G401 (cell line): ENCODE measurements at places on chromosomes 5 and 9.
A peak's percentile ranks its signal among the peaks of the same experiment; 100 is the strongest.

GRCh38 chr5:172608773-172609172 lies 32.3 kb upstream of the NEURL1B start:
- DNase-seq, result no peak

GRCh38 chr5:1141834-1142233 lies 30.0 kb upstream of the SLC12A7 start:
- DNase-seq, result no peak

- DNase-seq, result no peak
Measured at GRCh38 chr9:136336156-136336870, 9.0 kb downstream of the GPSM1 start.

DNA sequence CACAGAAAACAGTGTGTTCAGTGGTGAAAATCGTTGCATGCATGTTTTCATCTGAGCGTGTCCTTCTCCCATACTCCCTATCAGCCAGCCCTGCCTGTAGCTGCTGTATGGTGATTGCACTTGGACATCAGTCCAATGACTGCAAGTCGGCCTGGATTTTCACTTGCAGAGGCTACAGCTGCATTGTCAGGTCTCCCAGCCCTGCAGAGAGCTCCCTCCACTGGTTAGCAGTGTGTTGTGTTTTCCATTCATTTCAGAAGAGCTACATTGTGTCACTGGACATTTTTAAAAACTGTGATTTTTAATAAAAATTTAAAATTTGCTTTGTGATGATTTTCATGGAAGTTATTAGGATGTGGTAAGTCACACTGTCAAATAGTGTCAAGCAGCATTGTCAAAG lies 96.6 kb downstream of the SYK start:
- DNase-seq, result peak; percentile 19

DNA sequence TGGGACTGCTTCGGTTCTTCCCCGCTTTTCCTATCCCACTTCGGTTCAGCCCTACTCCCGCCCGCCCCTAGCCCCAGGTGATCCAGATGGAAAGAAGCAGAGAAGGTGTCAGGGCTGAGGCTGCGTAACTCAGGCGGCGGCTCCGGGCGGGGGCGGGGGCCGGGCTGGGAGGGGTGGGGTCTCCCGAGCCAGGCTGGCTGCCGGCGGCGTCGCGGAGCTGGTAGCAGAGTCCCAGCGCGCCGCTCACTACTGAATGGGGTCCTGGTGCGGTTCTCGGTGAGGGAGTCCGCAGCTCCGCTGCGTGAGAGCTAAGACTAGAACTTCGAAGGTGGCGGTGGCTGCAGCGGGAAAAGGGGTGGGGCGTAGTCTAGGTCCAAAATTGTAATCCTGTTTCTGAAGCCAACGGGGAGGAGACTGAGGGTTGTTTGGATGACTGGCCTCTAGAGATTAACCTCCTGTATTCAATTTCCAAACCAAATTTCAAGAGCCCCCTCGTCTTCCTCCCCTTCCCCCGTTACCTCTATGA lies 1.4 kb downstream of the PRR16 start:
- DNase-seq, result peak; percentile 87

GRCh38 chr5:75342836-75343235 lies 5.8 kb downstream of the HMGCR start:
- DNase-seq, result no peak

GRCh38 chr9:10701906-10702305 lies 89.1 kb upstream of the PTPRD start:
- no peak for DNase-seq

GRCh38 chr5:76807296-76807695 lies 11.5 kb upstream of the F2RL1 start:
- DNase-seq, result no peak

DNA sequence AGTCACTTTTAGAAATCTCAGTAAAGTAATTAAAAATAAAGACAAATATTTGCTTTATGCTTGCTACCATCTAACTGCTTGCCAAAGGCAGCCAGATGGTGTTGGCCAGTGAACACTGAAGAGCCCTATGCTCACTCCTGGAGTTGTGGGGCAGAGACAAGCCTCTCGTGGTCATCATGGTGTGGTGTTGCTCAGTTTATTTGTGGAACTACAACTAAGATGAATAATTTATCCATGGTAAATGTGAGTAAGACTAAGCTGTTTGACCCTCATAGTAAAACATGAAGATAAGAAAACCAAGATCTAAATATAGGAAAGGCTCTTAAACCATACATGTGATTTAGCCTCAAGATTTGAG lies 100.7 kb downstream of the PDE8B start:
- DNase-seq, result no peak

GRCh38 chr9:71875345-71875744 lies 35.6 kb downstream of the ABHD17B start:
- no peak for DNase-seq

GRCh38 chr5:141760193-141760592 lies 78.2 kb upstream of the ARAP3 start:
- DNase-seq, result no peak

- DNase-seq, result no peak
Measured at GRCh38 chr9:123562844-123563346, 206.9 kb downstream of the CRB2 start.

DNA sequence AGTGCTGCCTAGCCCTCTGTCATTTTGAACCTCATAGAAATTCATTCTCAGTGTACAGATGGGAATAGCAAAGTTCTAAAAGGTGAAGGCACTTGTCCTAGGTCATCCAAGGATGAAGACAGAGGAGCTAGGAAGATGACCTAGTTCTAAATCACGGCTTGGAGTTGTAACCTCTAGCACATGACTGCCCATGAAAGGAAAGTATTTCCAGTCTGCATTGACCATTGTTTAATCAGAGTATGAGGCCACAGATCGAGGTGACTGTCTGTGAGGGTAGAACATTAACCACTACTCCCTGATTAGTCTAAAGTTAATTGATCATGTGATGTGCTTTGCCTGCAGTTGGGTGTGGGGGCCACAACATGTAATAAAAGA lies 674 bp upstream of the TNFSF15 start:
- no peak for DNase-seq

- peak; percentile 59 for DNase-seq
Measured at GRCh38 chr9:4490705-4491625, 697 bp downstream of the SLC1A1 start.

DNA sequence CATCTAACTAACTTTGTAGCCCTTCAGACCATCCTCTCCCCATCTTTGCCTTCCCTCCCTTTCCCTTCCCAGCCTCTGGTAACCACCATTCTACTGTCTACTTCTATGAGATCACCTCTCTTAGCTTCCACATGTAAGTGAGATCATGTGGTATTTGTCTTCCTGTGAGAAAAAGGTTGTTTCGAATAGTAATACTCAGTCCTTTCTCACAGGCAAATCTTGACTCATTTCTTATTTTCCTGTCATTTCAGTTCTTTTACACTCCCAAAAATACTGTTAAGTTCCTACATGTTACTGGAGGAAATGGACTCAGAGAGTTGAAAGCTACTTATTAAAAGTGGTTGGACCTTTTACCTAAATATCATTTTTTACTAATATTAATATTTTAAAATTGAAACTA lies 82.1 kb downstream of the SLF1 start:
- no peak for DNase-seq

GRCh38 chr9:128927731-128928411 lies 7.1 kb downstream of the PHYHD1 start:
- peak; percentile 72 for DNase-seq

GRCh38 chr9:129493706-129494047 lies 127.2 kb downstream of the C9orf50 start:
- DNase-seq, result no peak
